NCI-H1105 treated with DMSO at 0.1 percent for 48 hours (cell line): ENCODE measurements at places on chromosomes 4 and X.

DNA sequence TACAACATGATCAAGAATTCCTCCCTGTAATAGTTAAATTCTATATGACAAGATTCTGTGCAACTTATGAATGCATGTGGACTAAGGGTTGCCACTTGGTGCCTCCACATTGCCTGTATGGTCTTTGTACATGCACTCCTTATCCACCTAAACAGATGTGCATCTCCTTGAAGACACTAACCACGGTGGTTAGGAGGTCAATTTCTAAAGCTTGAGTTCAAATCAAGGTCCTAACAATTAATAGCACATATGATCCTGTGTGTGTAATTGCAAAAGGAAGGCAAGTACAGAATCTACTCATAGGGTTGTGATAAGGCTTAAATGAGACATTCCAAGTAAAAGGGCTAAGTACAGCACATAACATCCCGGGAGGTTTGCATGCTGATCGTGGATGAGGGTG is 1.5 kb upstream of the IL21 start:
- DNase-seq, result no peak

- DNase-seq, result no peak
Observed at GRCh38 chr4:164824581-164824980, 52.4 kb upstream of the APELA start.

GRCh38 chrX:22467571-22467970 is 194.9 kb downstream of the CBLL2 start:
- DNase-seq, result no peak

- DNase-seq, result no peak
Observed at GRCh38 chrX:9279234-9279544, 185.7 kb upstream of the TBL1X start.

DNA sequence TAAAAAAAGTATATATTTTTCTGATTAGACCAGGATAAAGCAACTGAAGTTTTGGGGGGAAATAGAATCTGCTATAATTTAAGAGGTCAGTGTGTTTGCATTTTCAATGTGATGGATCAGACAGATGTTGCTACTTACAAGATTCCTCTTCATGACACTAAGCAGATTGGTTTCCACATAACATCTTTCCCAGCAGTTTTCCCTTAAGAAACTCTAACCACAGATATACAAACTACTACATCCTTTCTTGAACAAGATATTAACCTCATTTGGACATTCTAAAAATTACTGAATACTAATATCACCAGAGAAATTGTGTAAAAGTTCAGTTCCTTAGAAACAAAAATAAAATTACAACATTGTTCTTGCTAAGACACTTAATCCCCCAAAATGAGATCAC is 106.7 kb upstream of the GUCY1A1 start:
- DNase-seq, result no peak

DNA sequence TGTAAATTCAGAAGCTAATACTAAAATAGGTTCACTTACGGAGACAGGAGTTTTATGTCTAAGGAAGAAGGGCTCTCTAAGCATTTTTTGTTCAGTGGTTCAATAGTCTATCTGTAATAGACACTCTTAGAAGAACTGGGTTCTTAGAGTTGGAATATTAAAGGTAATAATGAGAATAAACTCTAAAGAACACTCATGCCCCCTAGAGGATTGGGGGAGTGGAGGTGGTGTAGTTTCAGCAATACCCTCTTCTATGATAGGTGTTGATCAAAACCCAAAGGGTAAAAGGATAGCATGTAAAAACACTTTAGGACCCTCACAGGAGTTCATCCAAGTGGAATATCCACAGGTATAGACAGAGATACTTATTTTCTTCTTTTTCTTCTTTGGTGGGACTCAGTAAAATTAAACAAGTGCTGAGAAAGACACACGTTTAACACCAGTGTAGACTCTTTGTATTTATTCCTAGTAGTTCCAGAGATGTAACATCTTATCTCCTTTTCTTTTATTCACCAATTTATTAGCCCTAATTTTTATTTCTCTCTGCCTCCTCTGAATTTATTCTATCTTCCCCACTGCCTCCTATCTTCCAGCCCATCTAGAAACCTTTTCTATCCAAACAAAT is 25.7 kb upstream of the MND1 start:
- peak; percentile 40 for DNase-seq

DNA sequence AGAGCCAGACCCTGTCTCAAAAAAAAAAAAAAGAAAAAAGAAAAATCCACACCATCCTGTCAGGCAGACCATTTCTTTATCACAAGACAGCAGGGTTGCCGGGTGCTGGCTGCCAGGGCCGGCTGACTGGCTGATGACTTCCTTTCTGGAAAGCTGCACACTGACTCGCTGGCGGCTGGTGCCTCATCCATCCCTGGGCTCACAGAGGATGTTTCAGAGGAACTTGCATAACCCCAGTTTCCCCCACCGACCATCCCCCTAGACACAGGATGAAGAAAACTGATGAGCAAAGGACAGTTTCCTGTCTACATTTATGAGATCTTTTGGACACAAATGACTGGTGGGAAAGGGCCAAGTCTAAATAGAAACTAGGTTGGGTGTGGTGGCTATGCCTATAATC is 14.1 kb downstream of the HPSE start:
- no peak for DNase-seq

- no peak for DNase-seq
Observed at GRCh38 chrX:33204889-33205288, 6.5 kb downstream of the DMD start.

GRCh38 chr4:53307819-53308780 is 57.8 kb downstream of the SCFD2 start:
- no peak for DNase-seq

DNA sequence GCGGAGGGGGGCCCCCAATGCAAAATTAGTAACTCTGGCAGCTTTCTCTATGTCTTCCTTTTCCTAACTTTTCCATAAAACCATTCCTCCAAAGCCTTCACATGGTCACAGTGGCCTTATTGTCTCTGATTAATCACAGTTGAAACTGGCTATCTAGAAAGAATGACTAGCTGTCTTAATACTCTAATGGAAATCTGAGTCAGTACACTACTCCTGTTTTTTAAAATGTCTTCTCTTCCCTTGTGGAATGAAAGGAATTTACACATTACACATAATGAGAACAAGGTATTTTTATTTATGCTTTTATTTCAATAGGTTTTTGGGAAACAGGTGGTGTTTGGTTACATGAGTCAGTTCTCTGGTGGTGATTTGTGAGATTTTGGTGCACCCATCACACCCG is 66.3 kb upstream of the PUDP start:
- DNase-seq, result no peak
